ENCODE measurements at places on chromosomes 12 and 14.

GRCh38 chr14:68790644-68791077 lies 2.2 kb downstream of the ZFP36L1 start:
- peak; percentile 29 for DNase-seq

- no peak for DNase-seq
Measured at GRCh38 chr12:95633049-95633731, 81.9 kb upstream of the USP44 start.

GRCh38 chr12:114679942-114680341 lies 4.0 kb downstream of the TBX3 start:
- DNase-seq: no peak

- no peak for DNase-seq
Measured at GRCh38 chr12:16492820-16493797, 112.9 kb downstream of the LMO3 start.

DNA sequence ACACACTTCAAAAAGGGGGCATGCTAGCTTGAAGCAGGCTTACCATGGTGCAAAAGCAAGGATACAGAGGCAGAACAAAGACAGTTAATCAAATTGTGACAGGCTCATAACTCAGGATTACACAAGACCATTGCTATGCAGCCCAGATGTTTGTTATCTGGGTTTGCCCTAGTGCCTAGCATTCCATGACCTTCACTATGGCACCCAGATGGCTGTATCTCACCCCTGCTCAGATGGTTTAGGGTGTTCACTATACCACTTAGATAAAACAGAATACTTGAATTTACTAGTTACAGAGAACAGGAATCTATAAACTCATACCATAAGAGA lies 56.2 kb downstream of the SDR9C7 start:
- DNase-seq: no peak

DNA sequence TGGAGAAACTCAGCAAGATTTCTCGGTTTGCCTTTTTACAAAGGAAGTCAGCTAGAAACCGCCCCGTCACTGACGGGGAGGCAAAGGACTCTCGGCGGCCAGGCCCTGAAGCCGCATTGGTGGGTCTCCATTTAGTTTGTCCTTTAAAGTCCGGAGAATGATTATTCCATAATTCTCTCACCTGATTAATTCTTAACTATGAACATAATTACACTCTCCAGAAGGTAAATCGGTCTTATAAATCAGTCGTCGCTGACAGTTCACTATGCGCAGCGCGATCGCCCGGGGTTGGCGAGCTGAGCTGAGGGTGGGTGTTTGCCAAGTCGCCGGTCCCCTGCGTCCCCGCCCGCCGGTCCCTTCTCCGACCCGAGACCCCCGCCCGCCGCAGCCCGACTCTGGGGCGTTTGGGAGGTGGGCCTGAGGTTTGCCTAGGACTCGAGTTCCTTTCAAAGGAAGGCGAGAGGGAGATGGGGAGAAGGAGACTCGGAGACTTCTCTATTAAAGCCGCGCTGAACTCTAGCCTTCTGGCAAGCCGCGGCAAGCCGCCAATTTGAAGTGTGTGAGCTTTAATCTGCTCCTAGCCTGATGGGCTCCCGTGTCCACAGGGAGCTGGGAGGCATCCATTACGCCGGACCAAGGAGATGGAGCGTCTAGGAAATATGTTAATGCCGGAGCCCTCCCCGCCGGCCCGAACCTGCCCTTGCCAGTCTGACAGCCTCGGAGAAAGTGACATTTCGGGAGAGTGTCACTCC lies 392.9 kb downstream of the NOVA1 start:
- DNase-seq: no peak

DNA sequence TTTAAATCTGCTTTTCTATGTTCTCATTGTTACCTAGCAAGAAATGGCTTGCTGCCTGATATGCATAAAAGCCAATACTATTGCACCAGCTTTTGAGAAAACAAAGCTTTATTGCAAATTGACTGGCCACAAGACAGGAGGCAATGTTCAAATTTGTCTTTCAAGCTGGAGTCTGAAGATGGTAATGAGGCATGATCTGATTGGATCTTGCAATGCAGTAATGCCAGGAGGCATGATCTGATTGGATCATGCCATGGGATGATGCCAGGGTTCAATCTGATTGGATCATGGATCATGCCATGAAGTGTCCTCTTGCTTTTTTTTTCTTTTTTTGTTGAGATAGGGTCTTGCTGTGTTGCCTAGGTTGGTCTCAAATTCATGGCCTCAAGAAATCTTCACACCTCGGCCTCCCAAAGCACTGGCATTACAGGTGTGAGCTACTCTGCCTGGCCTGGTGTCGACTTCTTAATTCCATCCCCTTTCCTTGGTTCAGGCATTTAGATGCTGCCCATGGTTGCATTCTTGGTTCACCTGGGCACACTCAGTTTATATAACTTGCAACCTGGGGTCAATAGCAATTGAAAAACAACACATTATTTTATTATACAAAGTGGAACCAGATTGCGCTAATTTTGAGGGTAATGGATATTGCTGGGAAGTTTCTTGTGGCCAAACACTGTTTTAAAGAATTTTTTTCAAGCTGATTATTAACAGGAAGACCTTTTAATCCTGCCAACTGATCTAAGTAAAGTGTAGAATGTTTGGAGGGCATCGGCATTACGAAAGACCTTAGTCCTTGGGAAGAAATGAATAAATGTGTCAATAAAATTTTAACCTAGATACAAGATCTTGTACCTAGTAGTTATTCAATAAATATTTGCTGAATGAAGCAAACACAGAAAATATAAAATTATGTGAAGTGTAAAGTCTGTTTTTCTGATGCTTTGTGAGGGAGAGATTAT lies 38.8 kb downstream of the HSD17B6 start:
- DNase-seq: no peak

DNA sequence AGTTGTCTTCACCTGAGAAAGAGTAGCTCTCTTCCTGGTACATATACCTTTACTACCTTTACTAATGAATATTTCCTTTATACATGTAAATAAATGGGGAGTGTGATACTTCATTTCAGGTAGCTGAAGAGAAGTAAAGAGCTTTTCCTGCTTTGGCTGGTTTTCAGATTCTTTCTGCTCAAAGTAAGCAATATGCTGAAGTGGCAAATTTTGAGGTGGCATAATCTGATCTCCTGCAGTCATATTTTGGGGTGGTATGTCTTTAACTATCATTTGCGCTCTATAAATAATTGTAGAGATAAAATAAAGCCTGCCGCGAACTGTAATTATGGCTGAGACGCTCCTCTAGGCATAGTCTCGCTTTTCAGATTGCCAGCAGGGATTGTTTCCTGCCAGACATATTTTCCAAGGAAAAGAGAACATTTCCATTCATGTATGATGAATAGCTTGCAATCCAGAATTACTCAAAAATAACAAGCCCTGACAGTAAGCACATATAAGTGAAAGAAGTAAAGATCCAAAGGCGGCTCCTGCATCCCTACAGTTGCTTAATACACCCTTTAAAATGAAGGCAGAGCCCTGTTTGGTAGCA lies 200.7 kb downstream of the C12orf50 start:
- DNase-seq: no peak

- no peak for DNase-seq
Measured at GRCh38 chr14:95046711-95047681, 110.3 kb downstream of the DICER1 start.

- DNase-seq: no peak
Measured at GRCh38 chr14:30204431-30204980, 276.9 kb upstream of the PRKD1 start.

DNA sequence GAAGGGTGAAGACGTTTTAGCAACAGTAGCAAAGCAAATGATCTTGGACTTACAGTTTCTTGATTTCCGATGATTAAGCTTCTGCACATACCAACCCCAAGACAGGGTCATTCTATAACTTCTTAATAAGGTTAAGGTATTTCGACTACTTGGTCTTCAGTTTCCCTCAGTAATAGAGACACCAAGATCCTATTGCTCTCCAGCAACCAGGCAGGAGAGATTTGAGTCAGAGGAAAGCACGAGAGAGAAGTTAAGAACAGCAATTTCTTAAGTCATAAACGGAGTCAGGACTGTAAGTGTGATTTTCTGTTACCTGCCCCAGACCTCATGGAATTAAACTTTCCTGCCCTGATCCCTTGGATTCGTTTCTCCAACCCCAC lies 215.6 kb downstream of the TTC8 start:
- DNase-seq: no peak

GRCh38 chr12:92046557-92047392 lies 98.9 kb downstream of the BTG1 start:
- no peak for DNase-seq

- no peak for DNase-seq
Measured at GRCh38 chr12:22350886-22351285, 16.4 kb upstream of the ST8SIA1 start.

DNA sequence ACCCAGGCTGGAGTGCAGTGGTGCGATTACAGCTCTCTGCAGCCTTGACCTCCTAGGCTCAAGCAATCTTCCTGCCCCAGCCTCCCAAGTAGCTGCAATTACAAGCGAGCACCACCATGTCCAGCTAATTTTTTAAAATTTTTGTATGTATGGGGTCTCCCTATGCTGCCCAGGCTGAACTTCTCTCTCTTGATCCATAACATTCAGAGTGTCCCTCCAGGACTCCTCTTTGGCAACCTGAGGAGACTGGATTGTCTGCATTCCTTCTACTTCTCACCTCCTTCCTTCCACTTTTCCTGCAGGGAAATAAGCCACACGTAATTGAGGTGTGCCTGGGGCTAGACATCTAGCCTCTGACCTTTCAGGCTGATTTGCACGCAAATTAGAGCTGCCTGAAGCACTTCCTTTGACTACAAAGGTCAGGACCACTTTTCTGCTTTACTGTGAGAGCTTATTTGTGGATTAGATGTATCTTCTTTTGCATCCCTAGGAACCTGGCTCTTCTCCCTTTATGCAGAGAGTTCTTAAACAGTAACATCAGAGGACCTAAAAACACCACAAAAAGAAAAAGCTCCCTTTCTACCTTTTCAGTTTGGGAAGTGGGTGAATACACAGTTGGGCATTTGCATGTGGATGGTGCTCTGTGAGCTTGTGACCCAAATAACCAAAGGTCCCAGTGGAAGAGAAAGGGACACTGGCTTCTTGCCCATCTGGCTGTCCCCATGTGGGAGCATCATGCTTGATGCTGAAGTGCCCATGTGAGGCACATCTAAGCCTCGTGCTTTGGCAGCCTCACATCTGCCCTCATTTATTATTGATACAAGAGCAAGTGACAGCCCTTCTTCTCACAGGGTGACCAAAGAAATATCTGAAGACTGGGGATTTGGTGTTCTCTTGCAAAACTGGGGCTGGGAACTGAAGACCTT lies 33.5 kb downstream of the PYGL start:
- no peak for DNase-seq

- DNase-seq: no peak
Measured at GRCh38 chr14:69328765-69329164, 68.8 kb downstream of the GALNT16 start.

DNA sequence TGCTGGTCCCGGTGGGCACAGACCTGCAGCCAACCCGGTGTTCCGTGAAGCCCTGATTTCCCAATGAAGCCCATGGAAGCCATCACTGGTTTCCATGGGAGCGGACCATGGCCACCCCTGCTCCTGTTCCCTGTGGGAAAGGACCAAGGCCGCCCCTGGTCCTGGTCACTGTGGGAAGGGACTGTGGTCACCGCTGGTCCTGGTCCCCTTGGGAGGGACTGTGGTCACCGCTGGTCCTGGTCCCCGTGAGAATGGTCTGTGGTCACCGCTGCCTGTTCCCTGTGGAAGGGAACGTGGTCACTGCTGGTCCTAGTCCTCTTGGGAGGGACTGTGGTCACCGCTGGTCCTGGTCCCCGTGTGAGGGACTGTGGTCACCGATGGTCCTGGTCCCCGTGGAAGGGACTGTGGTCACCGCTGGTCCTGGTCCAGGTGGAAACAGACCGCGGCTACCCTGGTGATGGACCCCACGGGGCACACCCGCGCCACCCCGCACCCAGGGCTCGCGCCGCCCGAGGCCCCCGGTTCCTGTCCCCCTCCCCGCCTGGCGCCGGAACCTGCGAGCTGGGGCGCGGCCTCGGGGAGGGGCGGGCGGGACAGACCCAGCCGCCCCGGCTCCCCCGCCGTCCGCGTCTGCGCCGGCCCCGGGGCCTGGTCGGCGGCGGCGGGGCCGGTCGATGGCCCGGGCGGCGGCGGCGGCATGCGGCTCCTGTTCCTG lies at the start of gene GLT1D1:
TSS of gene GLT1D1 (plus strand) at position 594 of the 715 bp plus-strand sequence. CDS start at position 698, 104 bp downstream.
- no peak for DNase-seq

DNA sequence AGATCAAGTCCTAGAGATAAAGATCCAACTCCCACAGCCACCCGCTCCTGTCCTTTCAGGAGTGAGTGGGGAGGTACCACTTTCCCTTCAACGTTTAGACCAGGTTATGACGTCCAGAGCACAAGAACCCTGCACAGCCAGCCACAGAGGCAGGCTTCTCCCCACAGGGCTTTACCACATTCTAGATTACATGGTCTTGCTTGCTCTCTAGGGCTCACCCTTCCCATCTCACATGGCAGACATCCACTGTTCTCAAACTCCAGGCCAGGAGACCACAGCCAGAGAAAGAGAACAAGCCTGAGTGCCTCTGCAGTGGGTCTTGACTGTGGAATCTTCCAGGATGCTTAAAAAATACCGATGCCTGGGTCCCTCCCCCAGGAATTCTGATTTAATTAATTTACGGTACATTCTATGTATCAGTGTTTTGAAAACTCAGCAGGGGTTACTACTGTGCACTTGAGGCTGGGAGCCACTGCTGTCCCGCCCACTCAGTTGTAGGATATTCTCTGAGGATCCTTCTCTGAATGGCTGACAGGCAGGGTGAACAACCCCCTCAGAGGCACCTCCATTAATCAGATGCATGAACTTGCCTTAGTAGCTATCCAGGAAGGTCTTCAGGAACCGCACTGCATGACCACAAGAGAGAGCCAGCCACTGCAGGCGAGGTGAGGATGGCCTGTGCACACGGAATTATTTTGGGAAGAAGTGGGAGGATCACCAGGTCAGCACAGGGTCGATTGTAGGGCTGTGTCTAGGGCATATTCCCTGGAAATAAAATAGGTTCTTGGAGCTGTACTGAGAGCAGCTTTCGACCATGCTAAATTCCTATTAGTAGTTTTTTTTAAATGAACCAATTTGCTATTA lies 21.5 kb upstream of the SOCS2 start:
- no peak for DNase-seq

- DNase-seq: peak; percentile 94
Measured at GRCh38 chr12:108562348-108563135, at the start of gene ISCU. ISCU (plus strand) TSS chr12:108562596; CDS start chr12:108562623, 27 bp downstream.

DNA sequence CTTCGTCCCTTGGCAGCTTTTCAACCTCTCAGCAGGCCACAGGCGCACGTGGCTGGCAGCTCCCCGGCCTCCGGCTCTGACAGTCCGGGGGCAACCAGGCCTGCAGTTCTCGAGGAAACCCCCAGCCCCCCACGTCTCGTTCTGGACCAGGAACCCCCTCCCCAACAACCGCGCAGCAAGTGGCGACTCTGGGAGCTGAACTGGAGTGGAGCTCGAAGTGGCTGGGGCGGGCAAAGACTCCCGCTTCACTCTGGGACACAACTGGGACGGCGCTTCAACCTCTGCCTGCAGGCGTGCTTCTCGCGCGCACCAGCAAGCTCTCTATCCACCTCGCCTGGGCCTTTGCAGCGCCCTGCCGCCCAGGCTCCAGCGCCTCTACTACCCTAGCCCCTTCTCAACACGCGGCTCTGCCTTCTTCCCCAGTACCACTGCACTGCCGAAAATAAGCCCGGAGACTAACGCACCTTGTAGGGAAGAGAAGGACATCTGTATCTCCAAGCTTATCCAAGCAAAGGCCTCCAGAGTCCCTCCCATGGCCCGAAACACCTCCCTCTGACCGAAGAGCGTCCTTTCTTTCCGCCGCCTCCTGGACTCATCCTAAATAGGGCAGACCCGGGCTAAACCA lies 2.4 kb upstream of the NKX2-1 start:
- no peak for DNase-seq

GRCh38 chr14:77654001-77654441 lies 37.6 kb upstream of the SPTLC2 start:
- DNase-seq: no peak
